Testis (tissue), 5 donors: ENCODE measurements at places on chromosomes 12 and 14.

DNA sequence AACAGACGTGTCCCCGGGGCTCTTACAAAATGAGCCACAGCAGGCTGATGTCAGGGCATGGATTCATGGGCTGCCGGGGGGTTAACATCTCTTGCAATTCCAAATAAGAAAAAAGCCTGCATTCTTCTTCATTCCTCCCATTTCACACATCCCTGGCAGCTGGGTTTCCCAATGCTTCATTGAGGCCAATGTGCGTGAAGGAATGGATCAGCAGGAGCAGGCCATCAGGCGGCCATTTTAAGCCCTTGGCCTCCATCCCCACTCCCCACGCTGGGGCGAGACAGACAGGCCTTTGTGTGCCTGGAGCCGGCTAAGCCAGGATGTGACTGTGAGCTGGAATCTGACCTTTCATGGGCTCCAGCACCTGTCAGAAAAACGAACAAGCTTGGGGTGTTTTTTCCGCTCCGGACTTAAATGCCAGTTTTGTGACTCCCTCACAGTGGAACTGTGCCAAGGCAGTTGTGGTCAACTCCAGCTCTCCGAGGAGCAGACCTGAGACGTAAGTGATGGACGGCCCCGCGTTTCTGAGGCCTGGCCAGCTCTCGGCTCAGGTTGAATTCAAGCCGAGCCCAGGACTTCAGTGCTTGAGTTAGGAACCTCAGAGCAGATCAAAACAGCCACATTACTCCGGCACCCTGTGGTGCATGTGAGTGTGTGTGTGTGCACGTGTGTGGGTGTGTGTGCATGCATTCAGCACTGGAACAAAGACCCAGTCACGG is 133.1 kb downstream of the TMEM30B start:
- DNase-seq, result no peak

DNA sequence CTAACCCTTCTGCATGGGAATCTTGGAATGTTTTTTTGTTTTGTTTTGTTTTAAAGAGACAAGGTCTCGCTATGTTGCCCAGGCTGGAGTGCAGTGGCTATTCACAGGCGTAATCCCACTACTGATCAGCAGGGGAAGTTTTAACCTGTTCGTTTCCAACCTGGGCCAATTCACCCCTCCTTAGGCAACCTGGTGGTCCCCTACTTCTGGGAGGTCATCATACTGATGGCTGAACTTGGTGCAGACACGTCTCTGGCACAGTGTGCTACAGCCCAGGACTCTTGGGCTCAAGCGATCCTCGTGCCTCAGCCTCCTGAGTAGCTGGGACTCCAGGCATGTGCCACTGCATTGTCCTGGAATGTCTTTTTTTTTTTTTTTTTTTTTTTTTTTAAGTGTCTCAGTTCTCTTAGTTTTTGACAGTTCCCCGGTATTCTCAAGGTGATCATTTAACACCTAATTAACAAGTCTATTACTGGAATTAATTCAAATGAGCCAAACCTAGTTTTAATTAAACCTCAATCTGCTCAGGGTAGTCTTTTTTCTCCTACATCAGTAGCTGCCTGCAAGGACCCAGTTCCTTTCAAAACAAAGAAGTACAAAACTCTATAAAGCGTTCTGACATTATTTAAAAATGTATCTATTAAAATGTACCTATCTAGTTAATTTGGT is 49.0 kb upstream of the ISM2 start:
- no peak for DNase-seq

DNA sequence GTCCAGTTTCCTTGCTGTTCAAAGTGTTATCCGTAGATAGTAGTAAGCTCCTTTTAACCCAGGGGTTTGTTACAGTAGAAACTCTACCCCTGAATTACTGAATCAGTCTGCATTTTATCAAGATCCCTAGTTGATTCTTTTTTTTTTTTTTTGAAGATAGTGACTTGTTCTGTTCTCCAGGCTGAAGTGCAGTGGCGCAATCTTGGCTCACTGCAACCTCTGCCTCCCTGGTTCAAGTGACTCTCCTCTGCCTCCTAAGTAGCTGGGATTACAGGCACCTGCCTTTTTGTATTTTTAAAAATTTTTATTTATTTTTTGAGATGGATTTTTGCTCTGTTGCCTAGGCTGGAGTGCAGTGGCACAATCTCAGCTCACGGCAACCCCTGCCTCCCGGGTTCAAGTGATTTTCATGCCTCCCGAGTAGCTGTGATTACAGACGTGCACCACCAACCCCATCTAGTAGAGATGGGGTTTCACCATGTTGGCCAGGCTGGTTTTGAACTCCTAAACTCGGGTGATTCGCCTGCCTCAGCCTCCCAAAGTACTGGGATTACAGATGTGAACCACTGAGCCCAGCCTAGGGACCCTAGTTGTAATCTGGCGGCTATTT is 10.5 kb downstream of the LARP4 start:
- no peak for DNase-seq

DNA sequence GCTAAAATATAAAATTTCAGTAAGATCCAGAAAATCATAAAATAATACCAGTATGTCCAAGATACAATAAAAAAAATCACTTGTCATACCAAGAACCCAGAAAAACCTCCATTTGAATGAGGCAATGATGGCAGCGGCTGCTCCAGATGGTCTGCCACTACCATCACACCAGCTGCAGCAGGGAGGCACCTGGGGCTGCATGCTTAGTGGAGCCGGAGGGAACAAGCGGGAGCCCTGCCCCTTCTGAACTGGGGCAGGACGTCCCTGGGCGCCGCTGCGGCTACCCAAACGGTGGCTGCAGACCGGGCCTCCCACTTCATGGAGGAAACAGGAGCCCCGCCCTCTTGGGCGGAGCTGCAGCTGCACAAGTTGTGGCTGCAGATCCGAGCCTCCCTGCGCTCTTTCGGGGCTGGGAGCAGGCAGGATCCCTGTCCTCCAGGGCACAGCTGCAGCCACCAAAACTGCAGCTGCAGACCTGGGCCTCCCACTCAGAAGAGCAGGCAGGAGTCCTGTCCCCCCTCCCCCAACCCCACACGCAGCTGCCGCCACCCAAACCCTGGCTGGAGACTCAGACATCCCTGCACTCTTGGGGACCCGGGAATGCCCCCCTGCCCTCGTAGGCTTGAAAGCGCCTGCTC is 36.1 kb upstream of the OR5AU1 start:
- peak; percentile 76 for DNase-seq

DNA sequence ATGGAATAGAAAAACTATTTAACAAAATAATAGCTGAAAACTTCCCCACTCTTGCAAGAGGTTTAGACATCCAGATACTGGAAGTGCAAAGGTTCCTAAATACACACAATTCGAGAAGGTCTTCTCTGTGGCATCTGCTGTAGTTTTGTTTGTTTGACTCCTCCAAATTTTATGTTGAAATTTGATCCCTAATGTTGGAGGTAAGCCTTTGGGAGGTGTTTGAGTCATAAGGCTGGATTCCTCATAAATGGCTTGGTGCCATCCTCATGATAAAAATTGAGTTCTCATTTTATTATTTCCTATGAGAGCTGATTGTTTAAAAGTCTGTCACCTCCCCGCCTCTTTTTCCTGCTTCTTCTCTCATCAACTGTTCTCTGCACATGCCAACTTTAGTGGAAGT is 182.7 kb downstream of the MYRFL start:
- no peak for DNase-seq

DNA sequence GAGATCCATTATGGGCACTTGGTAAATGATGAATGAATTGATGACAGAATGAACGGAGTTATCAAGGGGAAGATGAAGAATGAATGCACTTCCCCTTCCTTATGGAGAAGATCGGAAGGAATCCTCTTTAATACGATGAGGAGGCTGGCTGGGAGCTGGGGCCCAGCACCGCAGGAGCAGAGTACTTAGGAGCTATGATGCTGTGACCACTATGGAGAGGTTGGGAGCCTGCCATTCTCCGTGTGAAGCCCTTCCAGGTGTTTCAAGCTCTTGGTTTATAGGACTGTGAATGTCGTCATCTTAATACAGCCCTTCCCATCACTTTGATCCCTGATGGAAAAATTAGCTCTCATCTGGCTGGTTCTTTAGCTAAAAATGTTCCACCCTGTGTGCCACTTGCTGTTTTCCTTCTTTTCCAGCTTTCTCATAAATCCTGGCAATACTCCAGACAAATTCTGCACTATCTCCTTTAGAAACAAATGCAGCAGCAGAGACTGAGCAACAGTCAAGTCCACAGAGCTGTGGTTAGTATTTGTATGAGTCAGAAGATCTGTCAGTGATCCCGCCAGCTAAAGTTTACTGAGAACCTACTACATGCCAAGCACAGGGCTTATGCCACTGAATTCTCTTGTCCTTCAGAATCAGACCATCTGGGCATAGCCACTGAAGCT is 263.1 kb upstream of the CRY1 start:
- DNase-seq, result no peak
